ENCODE measurements at places on chromosomes 3 and 15. TPM values are rescaled to one million over a fixed set of nuclear protein-coding genes. Genes with fewer than 3 reads are reported as not detected.

EPB42 gene
- total RNA-seq, result not detected

- no peak for DNase-seq
Measured at GRCh38 chr3:191523148-191523547, 62.2 kb downstream of the PYDC2 start.

DNA sequence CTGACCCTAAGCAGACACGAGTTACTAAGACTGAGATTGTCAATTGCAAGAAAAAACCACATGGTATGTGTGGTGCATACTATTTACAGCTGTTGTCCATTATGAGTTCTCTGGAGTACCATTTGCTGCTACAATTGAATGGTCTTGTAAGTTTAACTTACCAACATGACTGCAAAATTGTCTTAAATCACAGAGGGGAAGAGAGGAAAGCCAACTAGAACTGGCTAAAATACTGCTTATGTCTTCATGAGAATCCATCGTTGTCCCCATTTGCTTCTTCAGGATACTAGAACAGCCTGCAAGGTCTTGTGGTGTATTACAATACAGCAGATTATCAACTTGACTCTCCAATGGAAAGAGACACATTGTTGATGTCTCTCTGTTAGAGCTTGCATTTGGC, 313.2 kb downstream of the AGBL1 start:
- DNase-seq, result no peak

DNA sequence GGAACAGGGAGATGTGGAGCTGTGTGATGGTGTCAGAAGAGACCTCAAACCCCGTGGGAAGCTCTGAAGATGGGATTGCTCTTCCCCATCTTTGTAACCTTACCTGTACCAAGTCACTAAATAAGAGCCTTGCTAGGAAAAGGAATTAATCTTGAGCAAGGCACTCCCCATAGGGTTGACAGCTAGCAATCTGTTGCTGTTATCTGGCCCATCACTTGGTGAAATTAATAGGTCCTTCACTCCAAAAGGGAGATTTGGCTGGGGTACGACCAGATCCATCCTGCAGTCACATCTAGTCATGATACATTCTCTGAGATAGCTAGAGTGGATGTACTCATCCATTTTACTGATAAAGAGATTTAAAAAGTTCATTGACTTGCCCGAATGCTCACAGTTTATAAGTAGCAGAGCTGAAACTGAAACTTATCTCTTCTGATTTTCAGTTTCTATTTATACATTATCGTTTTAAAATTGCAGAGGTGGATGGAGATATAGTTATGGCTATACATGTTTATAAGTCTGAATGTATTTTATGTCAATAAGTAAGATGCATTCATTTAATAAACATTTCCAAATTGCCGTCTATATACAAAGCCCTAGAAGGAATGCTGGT, 299.1 kb upstream of the MCTP2 start:
- DNase-seq, result no peak
